ENCODE measurements at places on chromosomes 2 and 18.
A peak's percentile ranks its signal among the peaks of the same experiment; 100 is the strongest.

DNA sequence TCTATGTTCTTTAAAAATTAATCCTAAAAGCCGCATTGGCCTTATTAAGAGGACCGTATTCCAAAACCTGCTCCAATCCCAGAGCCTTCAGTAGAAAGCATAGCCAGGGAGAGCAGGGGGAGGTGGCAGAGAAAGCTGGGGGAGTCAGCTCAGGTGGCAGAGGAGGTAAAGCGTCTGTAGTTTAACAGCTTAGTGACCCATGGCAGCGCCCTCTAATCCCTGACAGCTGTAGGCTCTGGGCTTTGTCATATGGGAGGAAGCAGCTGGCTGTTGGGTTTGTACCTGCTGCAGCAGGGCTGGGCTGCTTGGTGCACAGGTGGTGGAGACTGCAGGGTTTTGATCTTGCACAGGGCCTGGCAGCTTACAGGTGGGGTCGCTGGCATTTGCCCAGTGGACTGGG, 50.6 kb downstream of the THNSL2 start:
- no peak for DNase-seq

- DNase-seq, result no peak
These were observed 533.1 kb upstream of the CHAC2 start for GRCh38 chr2:53234548-53234903.

DNA sequence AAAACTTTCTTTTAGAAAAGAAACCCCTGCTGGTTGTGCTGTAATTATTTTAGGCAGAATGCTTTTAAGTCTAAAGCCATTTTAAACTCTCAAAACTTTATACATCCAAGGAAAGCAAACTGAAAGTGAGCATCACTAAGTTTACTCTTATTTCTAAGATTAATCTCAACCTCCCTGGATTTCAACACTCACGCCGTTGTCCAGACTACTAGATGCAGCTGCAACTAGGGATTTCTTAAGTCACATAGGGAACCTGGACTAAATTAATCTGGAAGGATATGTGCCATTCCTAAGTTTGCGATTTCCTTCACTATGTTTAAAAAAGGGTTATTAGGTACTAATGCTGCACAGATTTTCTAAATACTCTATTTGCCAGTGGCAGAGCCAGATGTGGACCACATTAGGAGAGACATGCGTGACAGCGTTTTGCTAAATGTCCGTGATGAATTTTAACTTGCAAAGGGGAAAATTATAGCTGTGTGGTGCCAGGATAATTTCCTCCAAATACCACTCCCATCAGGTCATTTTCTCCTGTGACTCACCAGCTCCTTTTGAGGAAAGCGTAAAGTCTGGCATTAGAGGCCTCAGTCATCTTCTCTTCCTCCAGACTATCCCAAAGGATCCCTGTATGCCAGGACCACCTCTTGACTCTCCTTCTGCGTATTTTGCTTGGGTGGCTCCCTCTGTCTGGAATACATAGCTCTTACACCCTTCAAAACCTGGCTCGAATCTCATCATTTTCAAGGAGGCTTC, 143.7 kb downstream of the ATL2 start:
- no peak for DNase-seq

DNA sequence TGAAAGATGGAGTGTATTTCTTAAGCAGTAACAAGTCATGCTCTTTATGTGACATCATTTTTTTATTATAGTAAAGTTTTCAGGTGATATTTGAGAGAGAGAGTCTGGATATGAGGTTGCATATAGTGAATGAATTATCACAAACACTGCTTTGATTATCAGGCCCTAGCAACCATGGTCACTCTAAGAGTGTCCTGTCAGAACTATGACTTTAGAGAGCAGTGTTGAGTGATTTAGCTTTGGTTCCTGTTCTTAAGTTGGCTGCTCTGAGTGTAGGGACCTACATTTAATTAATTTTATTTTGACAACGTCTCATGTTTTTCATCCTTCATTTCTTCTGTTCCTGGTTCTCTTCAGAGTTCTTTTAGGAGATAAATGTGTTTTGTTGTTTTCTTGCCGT, 275.5 kb downstream of the KCNJ3 start:
- no peak for DNase-seq

- DNase-seq, result peak; percentile 69
These were observed 638 bp downstream of the RPS7 start for GRCh38 chr2:3575534-3576262.

DNA sequence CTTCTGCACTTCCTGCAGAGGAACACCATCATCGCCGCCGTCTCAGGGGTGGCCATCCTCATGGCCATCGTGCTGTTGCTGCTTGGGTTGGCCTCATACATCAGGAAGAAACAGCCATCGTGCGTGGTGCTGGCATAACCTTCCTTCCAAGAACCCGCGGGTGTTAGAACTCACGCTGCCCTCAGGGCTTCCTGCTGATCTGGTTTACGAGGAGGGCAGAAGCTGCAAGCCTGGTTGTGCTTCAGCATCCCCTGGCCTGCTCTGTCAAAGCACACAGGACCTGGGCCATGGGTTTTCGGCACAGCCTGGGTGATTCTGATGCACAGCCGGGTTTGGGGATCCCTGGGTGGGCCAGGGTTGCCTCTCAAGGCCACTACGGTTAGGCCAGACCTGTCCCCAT, 12.2 kb upstream of the ZAP70 start:
- DNase-seq, result no peak

DNA sequence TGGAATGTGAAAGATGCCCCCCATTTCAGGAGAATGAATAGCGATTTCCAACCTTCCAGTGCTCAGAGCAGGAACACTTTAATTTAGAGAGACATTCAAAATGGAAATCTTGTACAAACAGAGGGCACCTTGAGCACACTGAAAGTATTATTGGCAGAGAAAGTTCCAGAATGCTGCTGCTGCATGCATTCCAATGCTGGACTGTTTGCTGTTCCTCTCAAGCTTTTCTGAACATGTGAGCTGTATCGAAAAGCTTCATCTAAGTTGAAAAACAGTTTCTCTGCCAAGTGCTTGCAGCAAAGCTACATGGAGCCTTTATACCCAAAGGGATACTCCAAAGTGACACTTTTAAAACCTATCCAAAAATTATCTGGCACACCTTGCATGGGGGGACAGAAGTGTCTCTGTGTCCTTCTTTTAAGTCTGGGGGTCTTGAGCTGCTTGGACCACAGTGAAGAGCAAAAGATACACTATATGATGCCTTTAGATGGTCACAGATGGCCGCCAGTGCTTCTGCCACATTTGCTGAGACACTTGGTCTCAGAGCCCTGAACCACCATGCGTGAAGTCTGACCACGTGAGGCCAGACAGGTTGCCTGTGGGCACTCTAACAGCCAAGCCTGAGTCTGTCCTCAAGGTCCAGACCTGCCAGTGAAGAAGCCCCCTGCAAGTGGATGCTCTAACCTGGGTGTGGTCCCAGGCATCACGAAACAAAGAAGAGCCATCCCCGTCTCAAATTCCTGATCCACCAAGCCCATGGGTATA, 18.8 kb downstream of the UXS1 start:
- DNase-seq, result no peak

GRCh38 chr2:199992296-199992695, 36.9 kb downstream of the MAIP1 start:
- DNase-seq, result peak; percentile 83

- DNase-seq, result no peak
These were observed 25.4 kb downstream of the DSG4 start for GRCh38 chr18:31402026-31402373.

DNA sequence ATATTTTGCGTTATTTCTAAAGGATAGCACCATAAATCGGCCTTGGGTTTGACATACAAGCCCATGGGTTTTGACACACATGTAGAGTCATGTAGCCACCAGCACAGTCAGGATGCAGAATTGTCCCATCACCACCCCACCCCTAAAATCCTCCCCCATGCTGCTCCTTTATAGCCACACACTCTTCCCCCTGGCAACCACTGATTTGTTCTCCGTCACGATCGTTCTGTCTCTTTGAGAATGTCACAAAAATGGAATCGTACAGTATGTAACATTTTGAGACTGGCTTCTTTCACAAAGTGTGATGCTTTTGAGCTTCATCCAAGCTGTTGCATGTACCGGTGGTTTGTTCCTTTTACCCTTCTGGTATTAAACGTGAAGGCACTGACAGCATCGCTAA, 39.1 kb downstream of the CRACDL start:
- DNase-seq, result no peak

GRCh38 chr2:197453123-197453913, at the start of gene COQ10B:
TSS of gene COQ10B (plus strand) at chr2:197453552. CDS start at chr2:197453561, 9 bp downstream.
- peak; percentile 100 for DNase-seq

DNA sequence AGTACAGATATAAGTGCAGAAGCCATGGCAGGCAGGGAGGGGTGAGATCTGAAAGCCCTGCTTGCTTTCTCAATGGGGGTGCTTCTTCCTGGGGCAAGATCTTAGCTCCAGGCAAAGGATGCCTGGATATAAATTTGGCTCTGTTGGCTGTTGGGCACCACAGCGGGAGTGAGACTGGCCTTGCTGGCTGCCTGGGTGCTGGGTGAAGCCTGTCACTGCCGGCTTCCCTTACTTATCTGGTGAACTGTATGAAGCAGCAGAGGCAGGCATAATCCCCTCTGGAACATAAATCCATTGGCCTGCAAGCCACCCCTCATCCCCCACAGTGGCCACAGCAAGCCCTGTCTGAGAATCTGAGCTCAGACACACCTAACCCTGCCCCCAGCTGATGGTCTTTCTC, 27.4 kb upstream of the SP140L start:
- no peak for DNase-seq

DNA sequence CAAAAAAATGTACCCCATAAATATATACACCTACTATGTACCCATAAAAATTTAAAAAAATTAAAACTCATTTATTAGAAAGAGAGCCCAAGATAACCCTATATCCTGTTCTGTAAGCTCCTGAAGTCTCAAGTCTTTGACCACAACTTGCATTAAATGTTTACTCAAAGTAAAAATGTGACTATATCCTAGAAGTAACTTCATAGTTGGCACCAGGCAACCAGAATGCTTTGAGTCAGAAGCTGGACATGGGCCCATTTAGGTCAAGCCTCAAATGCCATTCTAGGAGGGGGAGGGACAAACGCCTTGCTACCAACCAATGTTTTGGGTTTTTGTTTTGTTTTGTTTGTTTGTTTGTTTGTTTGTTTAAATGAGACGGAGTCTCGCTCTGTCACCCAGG, 9.3 kb upstream of the TBC1D8 start:
- no peak for DNase-seq

GRCh38 chr2:11154016-11154922, 998 bp upstream of the SLC66A3 start:
- DNase-seq, result no peak

GRCh38 chr2:177917169-177917568, 155.4 kb downstream of the PDE11A start:
- no peak for DNase-seq

GRCh38 chr2:117856415-117857210, 42.1 kb downstream of the DDX18 start:
- DNase-seq, result no peak

GRCh38 chr18:22695674-22696073, 237.5 kb upstream of the RBBP8 start:
- DNase-seq, result no peak

- DNase-seq, result no peak
These were observed 62.1 kb upstream of the XDH start for GRCh38 chr2:31476511-31477180.

DNA sequence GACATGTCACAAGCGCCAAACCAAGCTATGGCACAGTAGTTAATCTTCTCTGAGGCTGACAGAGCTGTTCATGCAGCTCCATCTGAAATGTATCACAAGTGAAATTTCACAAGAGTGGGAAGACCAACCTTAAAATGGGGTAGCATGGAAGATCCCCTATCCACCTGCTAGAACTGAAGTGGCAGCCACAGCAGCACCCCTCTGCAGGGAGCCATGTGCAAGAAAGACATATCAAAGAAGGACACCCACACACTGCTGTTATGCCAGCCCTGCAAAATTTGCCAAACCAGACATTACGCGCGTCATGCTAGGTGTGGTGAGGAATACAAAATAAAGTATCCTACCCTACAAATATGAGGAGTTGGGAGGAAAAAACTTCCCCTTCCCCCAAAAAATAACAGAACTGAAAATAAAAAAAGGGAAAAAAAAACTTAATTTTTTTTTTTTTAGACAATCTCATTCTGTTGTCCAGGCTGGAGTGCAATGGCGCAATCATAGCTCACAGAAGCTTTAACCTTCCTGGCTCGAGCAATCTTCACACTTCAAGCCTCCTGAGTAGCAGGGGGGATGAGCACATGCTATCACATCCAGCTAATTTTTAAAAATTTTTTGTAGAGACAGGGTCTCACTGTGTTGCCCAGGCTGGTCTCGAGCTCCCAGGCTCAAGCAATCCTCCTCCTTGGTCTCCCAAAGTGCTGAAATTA, 76.2 kb downstream of the STK39 start:
- no peak for DNase-seq

DNA sequence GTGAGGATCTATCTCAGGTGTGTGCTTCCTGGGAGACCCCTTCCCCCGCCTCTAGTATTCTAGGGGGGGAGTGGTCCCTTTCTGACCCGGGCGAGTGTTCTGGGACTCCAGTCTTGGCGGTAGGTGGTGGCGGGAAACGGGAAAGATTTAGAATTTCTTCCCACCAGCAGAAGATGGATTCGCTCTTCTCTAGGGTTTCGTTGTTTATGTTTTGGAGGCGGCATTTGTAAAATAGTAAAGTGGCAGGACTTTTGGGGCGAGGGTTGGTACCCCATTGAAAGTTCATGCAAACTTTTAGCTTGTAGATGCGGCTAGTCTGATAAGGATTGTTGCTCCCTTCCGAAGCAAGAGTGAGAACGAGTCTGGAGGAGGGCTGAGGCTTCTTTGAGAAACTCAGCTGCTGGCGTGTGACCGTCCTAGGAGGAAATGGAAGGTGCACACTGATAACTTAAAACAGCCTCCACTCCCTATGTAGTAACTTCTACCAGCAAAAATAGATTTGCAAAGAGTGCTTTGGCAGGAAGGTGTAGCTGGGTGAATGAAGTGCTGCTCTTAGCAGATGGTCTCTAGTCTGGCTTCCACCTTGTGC, 412 bp downstream of the GPD2 start:
- no peak for DNase-seq

DNA sequence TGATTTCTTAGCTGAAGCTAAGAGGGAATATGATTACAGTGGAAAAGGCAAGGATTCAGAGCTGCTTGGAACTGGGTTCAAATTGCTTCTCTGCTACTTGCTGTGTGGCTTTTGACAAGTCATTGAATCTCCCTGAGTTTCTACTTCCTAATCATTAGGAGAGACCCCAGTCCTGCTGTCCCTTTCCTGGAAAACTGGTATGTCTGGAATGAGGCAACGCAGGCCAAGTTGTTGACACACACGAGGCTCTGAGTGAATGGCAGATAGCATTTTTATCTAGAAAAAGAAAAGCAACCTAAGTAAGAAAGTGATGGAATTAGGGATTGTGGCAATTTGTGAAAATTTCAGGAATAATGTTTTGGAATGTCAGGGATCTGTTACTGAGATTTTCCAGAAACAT, 123.6 kb downstream of the LPIN1 start:
- no peak for DNase-seq

GRCh38 chr2:201242571-201243277, 17.6 kb upstream of the CASP8 start:
- DNase-seq, result no peak

DNA sequence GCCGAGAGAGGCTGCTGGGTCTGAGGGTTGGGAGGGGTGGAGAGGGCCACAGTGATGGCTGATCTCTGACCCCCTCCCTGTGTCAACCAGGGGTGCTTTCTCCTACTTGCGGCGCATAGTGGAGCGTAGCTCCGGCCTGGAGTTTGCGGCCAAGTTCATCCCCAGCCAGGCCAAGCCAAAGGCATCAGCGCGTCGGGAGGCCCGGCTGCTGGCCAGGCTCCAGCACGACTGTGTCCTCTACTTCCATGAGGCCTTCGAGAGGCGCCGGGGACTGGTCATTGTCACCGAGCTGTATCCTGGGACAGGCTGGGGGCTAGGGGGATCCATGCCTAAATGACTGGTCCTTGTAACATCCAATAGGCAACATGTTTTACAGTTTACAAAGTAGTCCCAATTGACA, 20.9 kb upstream of the GMPPA start:
- DNase-seq, result no peak

GRCh38 chr2:133072837-133073694, 403.1 kb upstream of the LYPD1 start:
- no peak for DNase-seq
